ENCODE measurements at places on chromosomes 4 and X.
A peak's percentile ranks its signal among the peaks of the same experiment; 100 is the strongest.

DNA sequence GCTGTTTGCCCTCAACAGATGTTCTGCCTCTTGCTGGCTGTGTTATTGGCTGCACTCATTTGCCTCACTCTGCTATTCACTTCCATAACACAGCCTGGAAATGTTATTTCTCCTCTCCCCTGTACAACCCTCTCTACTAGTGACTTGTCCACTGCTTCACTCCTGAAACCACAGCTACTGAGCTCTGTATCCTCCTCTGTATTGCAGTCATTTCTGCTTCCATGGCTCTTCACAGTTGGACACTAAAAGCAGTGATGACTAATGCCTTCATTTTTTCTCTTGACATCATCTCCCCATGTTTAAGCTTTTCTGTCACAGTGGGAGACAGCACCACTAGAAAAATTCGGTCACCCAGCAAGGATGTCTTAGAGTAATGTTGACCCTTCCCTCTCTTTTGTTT lies 123.0 kb upstream of the PPP1R2C start:
- DNase-seq: no peak

GRCh38 chr4:102169345-102169744 lies 175.9 kb downstream of the SLC39A8 start:
- no peak for DNase-seq

DNA sequence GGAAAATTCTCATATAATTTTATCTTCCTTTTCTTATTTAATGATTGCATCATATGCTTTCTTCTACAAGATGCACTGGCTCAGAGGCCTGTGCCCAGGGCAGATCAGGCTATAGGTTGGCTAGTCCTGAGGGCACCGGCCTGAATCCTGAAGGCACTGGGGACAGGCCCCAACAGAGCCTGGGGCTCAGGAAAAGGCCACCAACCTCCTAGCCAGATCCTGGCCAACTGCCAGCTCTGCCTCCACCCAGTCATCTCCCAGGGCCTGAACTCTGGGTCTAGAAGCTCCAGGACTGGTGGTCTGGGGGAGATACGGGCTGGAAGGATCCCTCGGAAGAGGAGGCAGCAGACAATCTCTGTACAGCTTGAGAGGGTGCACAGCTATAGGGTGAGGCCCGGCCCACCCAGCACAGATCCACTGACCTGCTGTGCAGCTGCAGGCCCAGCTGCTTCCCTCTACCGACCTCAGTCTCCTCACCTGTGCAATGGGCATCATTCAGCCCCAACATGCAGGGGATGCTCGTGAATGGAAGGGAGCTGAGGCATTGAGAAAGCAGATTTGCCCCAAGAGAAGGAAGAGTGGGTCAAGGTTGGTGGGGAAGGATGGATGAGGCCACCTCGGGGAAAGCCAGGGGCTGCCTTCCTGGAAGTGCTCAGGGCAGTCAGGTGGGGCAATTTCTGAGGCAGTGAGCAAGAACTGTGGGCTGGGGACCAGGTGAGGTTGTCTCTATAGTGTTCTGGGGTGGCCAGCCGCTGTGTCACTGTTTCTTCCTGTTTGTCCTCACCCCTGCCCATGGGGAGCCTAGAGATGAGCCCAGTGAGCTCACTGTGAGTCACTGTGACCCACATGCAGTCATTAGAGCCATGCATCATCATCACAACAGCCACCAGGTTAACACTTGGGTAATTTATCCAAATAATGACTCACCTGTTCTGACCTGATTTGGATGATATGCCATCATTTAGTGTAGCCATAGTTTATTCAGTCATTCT lies 22.4 kb upstream of the XAGE2 start:
- no peak for DNase-seq

- DNase-seq: no peak
Observed at GRCh38 chr4:123783921-123784320, 387.3 kb downstream of the SPRY1 start.

- no peak for DNase-seq
Observed at GRCh38 chr4:17336069-17336468, 175.8 kb downstream of the QDPR start.

DNA sequence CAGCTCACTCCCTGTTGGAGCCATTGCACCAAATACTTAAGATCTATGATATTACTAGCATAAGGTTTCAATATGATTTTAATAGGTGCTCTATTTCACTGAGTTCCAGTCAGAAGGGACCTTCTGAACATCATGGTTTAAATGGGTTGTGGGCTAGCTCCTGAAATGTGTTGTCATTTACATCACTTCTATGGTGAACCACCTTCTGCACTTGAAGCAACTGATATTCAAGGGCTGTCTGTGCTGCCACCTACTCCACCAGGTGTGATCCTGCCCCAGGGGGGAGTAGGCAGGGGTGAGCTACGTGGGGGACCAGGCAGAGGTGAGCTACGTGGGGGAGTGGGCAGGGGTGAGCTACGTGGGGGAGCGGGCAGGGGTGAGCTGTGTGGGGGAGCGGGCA lies 35.2 kb downstream of the RNF175 start:
- DNase-seq: no peak

DNA sequence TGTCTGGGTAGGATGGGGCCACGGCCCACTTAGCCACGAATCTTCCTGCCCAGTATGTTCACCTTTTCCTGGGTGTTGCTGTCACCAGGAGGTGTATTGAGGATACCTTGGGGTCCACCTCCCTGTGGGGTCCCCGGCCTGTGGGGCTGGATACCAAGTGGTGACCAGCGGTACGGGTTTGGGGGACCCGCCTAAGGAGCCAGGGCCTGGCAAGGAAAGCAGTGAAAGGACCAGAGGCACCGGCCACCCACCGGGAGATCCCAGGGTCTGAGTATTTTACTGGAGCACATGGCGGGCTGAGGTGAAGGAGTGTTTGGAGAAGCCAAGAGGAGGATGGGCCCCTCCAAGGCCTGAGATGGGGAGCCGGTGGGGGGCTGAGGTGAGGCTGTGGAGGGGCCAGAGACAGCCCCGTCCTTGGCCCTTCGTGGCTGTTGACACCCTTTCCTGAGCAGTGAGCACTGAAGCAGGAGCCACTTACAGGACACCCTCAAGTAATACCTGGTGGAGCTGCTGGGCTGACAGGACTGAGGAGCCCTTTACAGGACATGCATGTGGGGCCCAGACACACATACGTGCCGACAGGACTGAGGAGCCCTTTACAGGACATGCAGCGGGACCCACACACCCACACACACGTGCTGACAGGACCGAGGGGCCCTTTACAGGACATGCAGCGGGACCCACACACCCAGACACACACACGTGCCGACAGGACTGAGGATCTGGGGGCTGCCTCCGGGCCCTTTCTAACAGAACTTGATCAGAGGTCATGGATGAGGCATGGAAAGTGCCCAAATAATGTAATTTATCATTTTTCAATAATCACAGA lies 38.4 kb downstream of the TMEM271 start:
- no peak for DNase-seq

GRCh38 chr4:72857787-72858186 lies 211.7 kb downstream of the COX18 start:
- no peak for DNase-seq

GRCh38 chr4:138104284-138104680 lies 137.9 kb downstream of the SLC7A11 start:
- no peak for DNase-seq

- DNase-seq: no peak
Observed at GRCh38 chrX:102658556-102658955, 7.3 kb downstream of the GPRASP1 start.

DNA sequence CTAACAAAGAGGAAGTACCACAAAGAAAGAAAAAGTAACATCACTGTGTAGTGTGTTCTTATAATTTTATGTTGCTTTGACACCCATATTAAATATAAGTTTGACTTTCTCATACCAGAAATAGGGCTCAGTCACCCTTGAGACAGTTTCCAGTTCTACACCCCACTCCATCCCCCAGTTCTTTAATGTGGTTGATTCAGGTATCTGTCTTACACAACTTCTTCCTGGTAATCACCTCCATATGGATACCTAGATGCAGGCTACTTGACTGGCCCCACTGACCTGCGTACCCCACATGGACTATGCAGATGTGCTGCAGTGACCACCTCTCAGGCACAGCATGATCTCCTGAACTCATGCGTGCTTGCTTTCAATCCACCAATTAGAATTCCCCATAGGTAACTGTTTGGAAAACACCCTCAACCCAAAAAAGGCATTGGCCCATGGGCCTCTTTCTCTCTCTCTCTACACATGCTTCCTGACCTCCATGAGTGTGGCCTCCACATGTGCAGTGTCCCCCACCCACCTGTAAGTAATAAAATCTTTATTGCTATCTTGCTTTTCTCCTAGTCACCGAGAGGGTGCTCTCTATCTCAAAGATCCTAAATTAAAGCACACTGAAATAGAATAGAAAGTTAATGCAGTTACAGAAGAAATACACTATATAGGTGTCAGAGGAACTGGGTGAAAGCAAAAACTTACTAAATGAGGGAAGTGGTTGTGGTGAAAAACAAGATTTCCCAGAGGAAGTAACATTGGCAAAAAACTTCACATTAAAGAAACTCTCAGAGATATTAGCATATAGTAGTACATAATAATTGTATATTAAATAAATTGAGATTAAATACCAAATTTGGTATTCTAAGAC lies 98.4 kb downstream of the ZAR1 start:
- no peak for DNase-seq

- DNase-seq: no peak
Observed at GRCh38 chr4:125833-126232, 1.5 kb downstream of the ZNF718 start.

GRCh38 chr4:90030953-90031352 lies 96.2 kb upstream of the CCSER1 start:
- DNase-seq: no peak

DNA sequence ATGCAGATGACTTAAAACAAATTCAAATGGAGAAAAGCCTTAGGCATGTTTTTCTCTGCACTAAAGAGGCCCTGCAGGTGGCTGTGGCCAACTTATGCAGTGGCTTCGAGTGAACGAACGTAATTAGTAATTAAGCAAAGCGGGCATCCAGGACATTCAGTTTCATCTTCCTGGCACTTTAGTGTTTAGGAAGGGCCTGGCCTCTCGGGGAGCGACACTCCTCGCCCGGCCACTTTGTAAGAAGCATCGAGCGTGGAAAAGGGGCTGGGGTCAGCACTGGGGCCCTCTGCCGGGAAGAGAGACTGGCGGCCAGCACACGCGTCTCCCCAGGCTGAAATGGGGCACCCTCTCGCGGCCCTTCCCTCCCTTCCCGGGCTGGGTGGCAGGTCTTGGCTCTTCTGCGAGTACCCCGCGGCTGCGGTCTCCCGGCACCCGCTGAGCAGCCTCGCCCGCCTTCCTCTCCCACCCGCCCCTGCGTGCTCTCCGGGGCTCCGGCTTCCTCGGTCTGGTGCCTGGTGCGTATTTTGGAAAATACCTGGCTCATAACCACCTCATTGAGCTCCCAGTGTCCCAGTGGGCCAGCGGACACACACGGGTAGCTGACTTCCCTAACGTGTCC lies 677 bp upstream of the CYP4V2 start:
- DNase-seq: peak; percentile 41

- DNase-seq: no peak
Observed at GRCh38 chr4:118729287-118730286, 44.4 kb downstream of the METTL14 start.

DNA sequence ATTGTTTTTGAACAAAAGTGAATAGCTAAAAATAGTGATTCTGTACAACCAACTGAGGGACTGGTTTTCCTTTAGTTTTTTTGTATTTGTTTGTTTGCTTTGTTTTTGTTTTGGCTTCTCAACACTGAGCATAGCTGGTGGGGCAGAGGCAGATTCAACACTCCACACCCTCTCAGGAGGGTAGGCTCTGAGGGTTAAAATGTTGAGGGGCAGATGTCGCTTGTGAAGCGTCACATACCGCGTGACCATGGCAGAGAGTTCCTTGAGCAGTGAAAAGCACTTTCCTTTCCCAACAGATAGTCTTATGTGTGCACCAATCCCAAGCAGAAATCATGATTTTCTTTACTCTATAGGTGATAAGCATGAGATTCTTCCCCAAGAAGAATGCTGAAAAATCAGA lies 155.0 kb downstream of the PALLD start:
- DNase-seq: no peak

DNA sequence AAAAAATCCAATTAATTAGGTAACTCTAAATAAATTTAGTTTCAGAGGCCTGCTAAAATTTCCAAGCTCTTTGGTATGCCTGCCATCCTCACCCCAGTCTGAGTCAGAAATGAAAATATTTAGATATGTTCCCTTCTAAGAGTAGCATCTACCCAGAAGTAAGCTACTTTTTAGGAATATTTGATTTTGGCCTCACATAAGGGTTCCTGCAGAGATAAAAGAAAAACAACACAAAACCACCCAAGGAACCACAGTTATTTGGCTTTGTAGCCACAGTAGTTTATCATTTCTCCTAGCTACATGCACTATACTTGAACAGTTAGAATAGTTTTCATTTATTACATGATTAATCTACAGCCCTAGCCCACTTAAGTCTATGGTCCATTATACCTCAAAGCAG lies 192.6 kb upstream of the FAM241A start:
- DNase-seq: no peak

- no peak for DNase-seq
Observed at GRCh38 chrX:94695910-94696309, 1021.9 kb downstream of the FAM133A start.

DNA sequence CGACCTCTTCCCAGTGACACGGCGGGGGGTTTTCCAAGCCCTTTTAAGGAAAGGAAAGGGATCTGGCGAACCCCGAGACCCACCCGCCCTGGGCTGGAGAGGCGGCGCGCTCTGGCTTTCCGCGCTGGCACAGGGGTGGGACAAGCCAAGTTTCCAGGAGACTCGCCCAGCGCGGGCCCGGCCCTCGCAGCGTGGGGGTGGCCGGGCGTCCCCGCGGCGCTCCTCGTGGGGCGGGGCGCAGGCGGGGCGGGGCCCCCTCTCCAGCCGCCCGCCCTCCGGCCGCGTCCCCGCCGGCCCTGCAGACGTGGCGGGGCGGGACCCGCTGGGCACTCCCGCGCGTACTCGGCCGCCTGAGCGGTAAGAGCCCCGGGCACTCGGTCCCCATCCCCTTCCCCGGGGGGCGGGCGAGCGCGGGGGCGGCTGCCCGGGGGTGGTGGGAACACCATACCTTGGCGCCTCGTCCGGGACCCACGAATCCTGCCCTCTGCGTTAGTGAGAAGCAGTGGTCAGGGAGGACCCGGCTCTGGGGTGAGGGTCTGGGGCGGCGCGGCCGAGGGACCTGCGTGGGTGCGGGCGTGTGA lies at the start of gene FAM114A1:
TSS of gene FAM114A1 (plus strand) at position 329 of the 581 bp plus-strand sequence. CDS start 10,273 bp downstream, outside the sequence.
- peak; percentile 79 for DNase-seq

GRCh38 chrX:153598541-153599191 lies at the start of gene CCNQ:
CCNQ (minus strand) TSS chrX:153599139; CDS start chrX:153599073, 66 bp downstream.
- no peak for DNase-seq

- no peak for DNase-seq
Observed at GRCh38 chr4:47849466-47849865, 11.6 kb upstream of the CORIN start.

DNA sequence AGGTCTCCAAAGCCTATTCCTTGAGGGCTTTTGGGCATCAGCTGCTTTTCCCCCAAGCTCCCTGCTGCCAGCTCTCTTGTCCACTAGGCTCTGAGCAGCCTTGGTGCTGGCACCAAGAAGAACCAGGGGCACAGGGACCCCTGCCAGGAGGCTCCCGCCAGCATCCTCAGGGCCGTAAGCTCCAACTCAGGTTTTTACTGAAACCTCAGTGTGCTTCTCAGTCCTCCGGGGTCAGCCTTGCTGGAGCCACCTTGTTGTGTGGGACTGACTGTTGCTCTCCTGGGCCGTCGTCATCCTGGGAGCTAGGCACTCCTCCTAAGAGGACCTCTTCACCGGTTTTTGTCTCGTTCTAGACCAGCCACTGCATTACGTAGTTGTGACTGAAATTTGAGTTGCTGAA lies 38.9 kb downstream of the NOP14 start:
- no peak for DNase-seq
